Fibroblast of skin of left quadriceps (primary cell): ENCODE measurements at places on chromosomes 16 and 17.

DNA sequence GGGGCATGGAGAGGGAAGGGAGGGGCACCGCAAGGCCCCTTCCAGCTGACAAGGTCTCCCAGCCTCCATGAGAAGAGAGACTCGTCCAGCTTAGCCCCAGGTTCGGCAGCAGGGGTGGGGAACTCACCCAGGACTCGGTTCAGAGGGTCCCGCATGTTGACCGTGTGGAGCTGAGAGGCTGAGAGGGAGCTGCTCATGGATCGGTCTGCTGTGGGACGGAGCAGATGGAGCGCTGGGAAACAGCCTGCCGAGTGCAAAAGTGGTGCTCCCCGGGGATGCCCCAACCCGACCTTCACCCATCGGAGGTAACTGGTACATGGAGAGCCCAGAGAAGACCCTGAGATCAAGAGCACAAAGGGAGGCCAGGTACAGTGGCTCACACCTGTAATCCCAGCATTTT, 4.9 kb downstream of the CSF3 start:
- DNase-seq: no peak

GRCh38 chr17:83079766-83080578, 563 bp downstream of the METRNL start:
- DNase-seq: no peak

DNA sequence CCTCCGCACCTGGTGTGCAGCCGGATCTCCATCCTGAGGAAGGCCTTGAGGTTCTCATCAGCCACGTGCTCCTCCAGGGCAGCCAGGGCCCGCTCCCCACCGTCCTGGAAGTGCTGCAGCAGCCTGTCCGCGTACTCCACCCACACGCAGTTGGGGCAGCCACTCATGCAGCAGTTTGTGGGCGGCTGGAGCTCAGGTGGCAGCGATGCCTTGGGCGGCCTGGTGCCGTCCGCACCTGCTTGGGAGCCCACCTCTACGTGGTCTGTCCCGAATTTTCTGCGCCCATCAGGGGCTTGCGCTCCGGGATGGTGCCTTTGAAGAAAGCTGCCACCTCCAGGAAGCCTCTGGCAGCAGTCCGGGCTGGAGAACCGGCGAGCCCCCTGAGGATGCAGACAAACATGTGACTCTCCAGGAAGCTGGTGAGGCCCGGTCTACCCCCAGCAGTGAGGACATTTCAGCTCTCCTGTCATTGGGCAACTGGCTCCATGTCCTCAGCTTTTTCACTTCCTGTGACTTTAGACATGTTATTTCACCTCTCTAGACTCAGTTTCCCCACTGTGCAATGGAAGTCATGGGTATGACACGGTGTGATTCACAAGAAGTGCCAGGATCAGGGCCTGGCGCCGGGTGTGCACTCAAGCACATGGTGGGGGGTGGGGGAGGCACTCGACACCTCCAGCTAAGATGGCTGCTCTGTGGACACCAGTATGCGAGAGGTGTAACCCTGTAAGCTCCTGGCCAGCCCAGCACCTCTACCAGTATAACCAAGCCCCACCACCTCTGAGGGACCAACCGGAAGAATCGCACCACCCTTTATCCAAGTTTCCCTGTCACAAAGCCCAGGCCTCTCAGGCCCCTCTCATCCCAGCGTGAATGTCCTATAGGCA, 957 bp downstream of the OXLD1 start:
- no peak for DNase-seq

DNA sequence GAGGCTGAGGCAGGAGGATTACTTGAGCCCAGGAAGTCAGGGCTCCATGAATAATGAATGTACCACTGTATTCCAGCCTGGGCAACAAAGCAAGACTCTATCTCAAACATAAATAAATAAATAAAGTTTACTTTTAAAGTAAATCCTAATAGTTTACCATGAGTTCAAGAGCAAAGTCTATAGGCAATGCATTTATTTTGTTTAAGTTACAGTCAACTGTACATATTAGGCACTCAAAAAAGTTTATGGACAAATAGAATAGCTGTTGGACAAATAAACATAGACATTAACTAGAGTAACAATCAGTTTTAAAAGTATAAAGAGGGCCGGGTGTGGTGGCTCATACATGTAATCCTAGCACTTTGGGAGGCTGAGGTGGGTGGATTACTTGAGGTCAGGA, 3.7 kb upstream of the AARSD1 start:
- DNase-seq: no peak

DNA sequence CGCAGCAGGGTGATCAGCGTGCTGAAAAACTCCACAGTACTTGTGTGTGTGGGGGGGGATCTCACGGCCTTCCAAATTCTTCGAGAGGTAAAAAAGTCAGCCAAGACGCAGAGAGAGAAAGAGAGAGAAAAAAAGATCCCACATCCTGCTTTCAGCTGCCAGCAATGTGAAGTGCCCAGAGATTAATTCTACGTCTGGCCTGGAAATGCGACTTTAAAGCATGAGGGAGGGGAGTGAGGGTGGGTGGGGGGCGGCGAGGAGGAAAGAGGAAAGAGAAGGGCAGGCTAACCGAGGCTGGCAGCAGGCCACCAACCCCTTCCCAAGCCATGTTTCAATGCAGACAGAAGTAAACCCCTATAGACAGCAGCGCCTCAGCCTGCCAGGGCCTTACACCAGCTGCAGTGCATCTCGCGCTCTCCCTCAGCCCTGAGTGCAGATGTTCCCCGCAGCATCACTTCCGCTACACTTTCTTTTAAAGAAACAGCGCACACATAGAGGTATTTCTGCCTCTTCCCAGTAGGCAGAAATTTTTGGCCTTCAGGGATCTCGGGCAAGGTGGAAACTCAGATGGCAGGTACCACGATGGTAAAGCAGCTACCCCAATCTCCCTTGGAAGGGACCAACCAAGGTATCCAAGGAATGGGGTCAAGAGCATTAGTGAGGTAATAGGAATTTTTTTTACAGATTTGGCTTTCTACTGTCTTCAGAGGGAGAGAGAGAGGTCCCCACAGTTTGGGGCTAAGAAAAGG, 87.8 kb downstream of the SMG6 start:
- peak; percentile 97 for DNase-seq

GRCh38 chr17:9531034-9531433, 44.6 kb downstream of the STX8 start:
- no peak for DNase-seq

DNA sequence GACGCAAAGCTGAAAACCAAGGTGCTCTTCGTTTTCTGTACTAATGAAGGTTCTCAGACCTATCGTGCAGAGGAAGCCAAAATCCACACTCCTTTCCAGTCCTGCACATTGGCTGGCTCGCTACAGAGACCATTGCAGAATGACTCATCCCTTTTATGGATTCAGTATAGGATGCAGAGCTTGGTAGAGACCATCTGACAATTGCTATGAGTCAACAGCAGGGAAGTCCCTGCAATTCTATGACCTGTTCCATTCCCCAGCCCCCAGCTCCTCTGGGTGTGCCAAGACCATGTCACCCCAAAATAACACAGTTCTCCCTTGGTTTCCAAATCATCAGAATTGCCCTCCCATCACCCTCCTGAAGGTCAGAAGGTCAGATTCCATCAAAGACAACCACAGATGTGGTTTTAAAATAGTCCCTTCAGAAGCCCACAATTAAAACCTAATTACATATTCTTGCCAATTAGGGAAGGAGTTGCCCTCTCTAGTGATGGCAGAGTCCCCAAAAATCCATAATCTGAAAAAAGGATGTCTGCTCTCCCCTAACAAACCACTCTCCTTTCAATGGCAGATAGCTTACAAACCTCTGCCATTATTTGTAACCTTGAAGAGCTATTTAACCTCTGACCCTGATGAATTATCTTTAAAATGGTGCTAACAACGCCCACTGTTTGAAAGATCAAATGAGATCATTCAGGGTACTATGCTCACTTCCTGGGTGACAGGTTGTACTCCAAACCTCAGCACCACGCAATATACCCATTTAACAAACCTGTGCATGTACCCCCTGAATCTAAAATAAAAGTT, 108.2 kb upstream of the RBBP6 start:
- DNase-seq: no peak

DNA sequence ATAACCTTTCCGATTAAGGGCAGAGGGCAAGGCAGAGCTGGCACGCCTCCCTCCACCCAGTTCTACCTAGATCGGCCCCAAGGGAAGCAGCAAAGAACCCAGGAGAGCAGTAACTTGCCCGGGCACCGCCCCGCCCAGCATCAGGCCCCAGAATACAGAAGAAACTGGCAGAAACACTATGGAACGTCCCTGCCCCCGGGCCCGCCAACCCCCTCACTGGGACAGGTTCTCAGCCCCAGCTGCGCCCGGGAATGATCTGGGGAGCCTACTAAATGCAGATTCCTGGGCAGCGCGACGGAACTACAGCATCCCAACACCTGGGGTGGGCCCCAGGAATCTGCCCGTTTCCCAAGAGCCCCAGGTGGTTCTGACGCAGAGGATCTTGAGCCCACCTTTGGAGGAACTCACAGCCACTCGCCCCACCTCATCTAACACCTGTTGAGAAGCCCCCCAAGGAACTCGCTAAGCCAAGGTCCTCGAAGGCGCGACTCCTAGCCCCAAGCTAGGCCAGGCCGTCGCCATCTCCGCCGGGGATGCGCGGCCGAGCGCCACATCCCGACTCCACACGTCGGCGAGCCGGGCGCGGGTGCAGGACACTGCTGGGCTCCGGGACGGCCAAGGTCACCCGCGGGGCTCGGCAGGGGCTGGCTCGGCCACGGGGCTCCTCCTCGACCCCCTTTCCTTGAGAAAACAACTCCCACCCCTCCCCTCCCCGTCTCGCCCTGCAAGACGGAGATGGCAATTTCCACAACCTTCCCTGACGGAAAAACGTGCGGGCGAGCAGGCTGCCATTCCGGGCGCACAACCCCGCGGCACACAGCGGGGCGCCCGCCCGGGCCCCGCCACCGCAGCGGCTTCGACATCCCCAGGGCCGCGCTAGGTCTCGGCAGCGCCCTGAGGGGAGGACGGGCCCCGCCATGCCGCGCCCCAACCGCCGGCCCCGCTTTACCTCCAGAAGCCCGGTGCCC, 913 bp downstream of the CDIP1 start:
- no peak for DNase-seq

GRCh38 chr17:50177983-50178834, 12.4 kb downstream of the SGCA start:
- no peak for DNase-seq

GRCh38 chr16:22313876-22314470, 16.8 kb downstream of the POLR3E start:
- no peak for DNase-seq

GRCh38 chr17:21024024-21024423, 18.8 kb downstream of the USP22 start:
- no peak for DNase-seq

DNA sequence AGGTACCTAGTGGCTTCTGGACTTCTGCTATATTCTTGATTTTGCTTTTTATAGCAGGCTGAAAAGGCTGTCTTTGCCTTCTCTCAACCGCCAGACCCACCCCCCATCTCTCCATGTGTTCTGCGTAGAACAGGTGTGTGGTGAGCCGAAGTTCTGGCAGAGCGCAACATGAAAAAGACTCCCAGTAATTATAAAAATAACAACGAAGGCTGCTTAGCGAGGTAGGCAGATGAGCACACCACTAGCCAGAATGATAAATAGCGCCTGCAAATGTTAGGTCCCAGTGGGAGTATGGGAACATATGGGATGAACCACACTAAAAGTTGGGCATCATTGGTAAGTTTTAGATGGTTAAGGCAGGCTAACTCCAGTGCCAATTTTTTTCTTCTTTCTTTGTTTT, 14.0 kb upstream of the RBFOX1 start:
- DNase-seq: no peak

GRCh38 chr17:36059406-36059805, 4.7 kb upstream of the CCL18 start:
- DNase-seq: no peak

DNA sequence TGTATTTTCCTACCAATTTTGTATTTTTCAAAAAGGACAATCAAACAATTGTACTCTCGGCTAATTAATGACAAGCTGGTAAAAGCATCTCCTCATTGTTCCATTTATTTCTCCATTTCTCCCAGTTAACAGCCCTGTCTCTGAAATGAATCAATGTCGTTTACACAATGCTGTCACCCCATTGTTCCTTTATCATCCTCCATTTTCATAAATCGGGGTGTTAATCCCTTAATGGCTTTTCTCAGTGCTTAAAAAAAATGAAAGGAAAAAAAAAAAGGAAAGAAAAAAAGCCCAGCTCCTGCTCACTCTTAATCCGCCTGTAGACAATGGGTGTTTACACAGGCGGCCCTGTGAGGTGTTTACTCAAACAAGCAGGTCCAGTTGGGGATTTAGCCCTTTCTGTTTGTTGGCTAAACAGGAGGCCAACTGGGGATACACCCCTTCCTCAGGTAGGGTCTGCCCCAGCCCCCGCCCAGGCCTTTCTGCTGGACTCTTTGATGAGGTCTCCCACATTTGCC, 86.8 kb upstream of the SALL1 start:
- no peak for DNase-seq

DNA sequence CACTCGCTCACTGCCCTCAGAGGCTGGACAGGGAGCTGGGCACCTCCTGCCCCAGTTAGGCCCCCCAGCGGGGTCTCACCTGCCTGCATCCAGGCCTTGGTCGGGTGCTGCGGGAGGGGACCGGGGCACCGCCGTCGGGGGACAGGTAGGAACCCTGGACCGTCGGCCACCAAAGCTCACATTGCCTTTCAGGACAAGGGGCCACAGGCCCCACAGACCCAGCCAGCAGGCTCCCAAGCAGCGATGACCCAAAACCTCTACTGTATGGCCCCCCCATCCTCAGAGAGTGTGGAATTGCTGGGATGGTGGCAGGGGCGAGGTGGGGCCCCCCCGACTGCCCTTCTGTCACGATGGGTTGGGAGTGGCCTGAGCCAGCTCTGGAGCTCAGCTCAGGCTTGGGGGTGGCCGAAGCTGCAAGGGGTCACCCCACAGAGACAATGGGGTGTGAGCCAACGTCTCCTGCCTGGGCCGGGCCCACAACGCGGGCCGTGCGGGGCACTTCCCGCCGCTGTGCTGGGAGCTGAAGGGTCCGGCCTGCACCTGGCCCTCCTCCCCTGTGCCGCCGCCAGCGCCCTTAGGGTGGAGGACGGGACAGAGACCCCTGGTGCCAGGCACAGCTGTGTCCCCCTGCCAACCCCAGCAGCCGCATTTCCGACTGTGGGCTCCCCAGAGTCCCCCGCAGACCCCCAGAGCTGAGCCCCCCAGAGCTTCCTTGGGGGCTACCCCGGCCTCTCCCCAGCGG, 498 bp downstream of the IGFALS start:
- DNase-seq: no peak

- DNase-seq: no peak
These were observed 1.0 kb upstream of the CKLF start for GRCh38 chr16:66551348-66551759.

DNA sequence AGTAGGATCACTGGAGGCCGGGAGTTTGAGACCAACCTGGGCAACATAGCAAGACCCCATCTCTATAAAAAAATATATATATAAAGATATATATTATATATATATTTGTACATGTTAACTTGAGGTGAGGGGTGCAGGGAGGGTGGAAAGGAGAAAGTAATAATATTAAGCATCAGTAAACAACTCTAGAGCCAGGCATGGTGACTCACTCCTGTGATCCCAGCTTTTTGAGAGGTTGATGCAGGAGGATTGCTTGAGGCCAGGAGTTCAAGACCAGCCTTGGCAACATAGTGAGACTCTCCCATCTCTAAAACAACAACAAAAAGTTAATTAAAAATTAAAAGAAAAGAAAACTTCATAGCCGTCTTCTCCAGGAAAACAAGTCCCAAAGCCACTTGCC, 61.7 kb upstream of the SMURF2 start:
- no peak for DNase-seq

- peak; percentile 48 for DNase-seq
These were observed 253.6 kb upstream of the XYLT1 start for GRCh38 chr16:17724242-17724898.

- DNase-seq: no peak
These were observed 12.2 kb downstream of the TSPOAP1 start for GRCh38 chr17:58316260-58316960.
